SK-N-MC (cell line): ENCODE measurements at places on chromosomes 7 and 10.
A peak's percentile ranks its signal among the peaks of the same experiment; 100 is the strongest.

GRCh38 chr10:122725768-122726167, 26.1 kb upstream of the C10orf120 start:
- DNase-seq, result no peak

GRCh38 chr7:121352323-121352722, 23.5 kb downstream of the WNT16 start:
- DNase-seq, result no peak

DNA sequence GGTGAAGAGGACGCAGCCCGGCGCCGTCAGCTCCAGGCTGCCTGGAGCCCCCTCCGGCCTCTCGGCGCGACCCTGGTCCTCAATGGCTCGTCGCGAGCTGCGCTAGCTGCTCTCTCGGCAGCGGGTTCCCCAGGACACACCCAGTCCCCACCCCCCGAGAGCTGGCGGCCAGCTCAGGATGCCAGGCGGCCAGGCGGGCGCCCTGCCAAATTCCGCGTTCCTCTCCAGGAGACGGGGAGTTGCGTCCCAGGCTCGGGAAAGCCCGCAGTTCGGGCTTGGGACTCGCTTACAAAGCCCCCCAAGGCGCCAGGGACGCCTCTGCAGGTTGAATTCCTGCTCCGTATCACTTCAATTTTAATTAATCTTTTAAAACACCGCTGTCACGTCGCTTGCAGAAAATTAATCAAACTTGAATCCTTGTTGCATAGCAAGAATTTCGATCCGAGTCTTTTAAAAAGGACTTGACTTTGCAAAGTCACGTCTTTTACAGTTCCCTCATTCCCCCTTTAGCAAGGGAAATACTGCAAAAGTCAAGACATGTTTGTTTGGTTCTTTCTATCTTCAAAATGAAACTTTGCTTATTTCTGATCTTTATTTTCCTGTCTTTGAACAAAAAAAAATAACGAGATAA, 28.2 kb downstream of the SKIDA1 start:
- DNase-seq, result no peak

- peak; percentile 70 for DNase-seq
Observed at GRCh38 chr7:99040104-99040958, 103.6 kb downstream of the SMURF1 start.

- DNase-seq, result no peak
Observed at GRCh38 chr10:124042656-124043309, 50.6 kb downstream of the CHST15 start.

DNA sequence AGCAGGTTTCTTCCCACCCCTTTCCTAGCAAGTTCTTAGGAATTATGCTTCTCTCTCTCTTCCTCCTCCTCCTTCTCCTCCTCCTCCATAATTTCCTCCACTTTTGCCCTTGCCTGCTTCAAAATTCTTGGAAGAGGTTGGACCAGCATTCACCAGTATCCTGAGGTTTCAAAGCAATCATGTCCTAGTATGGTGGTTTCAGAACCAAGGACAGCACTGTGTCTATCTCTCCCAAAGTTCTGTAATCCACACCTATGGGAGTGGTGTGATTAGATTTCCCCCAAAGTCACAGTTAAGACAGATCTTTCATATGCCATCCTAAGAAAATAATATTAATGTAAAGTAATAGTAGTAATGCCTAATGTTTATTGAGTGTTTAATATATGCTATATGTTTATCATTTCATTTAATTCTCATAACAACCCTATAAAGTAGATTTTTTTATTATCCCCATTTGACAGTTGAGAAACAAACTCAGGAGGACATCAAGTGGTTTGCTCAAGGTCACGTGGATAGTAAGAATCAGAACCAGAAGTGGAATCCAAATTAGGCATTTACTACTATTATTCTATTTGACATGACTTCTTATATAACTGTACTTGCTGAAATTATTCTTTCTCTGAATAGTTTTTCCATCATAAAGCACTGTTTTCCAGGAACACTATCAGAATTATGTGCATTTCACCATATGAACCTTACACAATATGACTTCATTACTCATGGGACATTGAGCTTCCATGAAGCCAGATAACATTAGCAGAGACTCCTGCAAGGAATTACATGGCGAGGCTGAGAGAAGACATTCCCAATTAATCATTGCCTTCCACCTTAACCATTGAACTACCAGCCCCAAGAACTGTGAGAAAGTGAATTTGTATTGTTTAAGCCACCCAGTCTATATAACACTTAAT, 91.4 kb downstream of the IPMK start:
- no peak for DNase-seq

DNA sequence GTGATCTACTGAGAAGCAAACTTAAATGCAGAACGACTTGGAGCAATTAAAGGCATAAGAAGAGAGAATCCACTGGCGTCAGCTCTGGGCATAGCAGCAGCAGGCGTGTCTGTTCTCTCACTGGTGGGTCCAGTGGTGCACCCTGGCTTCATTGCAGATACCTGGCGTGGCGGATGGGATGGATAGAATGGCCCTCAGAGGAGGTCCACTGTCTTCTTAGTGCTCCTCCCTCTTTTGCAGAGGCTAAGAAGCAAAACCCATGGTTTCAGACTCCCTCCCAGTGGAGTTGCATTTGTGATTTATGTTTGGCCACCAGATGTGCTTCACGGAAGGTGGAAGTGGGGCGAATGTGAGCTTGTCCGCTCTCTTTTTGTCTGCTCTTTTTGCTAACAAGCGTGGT, 28.4 kb upstream of the PRKAG2 start:
- DNase-seq, result no peak

- no peak for DNase-seq
Observed at GRCh38 chr10:59513558-59513957, 151.2 kb upstream of the FAM13C start.

DNA sequence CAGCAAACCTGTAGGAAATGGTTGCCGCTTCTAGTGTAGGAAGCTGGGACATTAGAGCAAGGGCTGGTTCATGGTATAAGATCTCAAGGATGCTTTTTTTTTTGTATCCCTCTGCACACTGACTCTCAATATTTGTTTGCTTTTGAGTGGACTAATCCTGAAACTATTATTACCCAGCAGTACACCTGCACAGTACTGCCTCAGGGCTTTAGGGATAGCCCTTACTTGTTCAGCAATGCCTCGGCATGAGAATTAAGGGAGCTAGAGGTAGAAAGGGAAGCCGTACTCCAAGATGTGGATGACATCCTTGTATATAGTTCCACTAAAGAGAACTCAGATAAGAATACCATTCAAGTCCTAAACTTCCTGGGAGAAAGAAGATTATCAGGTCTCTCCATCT, 70.5 kb downstream of the COPG2 start:
- no peak for DNase-seq

DNA sequence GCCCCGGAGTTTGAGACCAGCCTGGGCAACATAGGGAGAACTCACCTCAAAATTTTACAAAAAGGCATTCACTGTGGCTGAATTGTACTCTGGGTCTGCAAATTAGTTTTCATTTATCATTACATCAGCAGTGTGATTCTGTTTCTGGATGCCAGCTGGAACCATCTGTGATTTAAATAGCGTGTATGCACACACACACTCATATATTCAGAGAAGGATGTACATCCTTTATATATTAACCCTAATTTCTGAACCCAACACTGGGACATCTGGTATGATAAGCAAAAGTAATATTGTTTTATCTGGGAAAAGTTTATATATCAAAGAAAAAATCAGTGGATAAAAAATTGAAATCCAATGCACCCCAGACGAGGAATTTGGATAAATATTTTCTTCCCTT, 33.8 kb upstream of the LYZL1 start:
- DNase-seq, result no peak

DNA sequence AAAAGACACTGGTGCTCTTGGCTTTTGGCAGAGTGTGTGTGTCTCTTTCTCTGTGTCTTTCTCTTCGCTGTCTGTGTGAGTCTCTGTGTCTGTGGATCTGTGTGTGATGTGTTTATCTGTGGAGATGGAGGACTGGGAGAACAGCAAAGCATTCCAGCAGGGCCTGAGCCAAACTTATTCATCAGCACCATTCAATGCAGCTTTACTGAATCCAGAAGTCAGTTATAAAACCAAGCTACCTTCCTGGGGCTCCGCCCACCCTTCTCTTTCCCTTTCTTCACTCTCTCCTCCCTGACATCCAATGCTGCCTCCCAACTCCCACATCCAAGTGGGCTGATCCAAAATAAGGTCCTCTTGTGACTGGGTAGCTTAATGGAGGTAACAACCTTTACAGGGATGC, 3.9 kb downstream of the SGMS1 start:
- DNase-seq, result no peak

- no peak for DNase-seq
Observed at GRCh38 chr10:8174762-8175161, 120.3 kb downstream of the GATA3 start.
